ENCODE measurements at places on chromosomes 13 and 19. TPM values are rescaled to one million over a fixed set of nuclear protein-coding genes. Genes with fewer than 3 reads are reported as not detected.

DNA sequence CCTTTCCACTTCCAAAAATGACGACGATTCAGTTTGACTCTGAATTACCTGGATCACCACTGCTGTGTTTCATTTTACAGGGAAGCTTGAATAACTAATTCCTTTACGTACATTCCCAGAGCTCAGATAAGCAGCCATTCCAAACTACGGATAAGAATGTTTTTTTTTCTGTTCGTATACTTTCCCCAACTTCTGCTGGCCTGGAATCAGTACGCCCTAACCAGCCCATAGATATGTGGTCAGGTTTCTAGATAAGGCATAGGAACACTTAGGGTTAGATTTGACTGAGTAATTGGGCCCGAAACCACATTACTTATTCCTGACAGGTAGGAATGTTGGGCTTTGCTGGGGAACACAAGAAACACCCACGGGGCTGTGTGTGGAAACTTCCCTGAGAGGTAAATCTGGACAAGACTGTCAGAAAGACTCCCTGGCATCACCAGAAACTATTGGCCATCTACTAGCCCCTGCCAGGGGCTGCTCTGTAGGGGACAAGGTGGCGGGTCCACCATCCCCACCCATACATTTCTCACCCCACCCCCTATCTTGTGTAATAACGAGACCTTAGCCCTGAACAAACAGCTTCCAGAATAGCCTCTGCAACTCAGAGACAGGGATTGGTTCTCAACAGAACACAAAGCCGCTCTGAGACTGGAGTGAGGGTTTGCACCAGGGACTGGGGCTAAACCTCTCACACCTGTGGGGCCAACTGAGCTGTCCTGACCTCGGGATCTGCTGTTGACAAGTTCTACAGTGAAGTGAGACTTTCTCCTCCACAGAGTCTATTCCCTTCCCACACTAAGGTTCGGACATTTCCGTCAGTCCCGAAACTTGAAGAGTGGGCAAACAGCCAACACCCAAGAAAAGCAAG is 15.6 kb downstream of the RHPN2 start:
- DNase-seq: no peak

DNA sequence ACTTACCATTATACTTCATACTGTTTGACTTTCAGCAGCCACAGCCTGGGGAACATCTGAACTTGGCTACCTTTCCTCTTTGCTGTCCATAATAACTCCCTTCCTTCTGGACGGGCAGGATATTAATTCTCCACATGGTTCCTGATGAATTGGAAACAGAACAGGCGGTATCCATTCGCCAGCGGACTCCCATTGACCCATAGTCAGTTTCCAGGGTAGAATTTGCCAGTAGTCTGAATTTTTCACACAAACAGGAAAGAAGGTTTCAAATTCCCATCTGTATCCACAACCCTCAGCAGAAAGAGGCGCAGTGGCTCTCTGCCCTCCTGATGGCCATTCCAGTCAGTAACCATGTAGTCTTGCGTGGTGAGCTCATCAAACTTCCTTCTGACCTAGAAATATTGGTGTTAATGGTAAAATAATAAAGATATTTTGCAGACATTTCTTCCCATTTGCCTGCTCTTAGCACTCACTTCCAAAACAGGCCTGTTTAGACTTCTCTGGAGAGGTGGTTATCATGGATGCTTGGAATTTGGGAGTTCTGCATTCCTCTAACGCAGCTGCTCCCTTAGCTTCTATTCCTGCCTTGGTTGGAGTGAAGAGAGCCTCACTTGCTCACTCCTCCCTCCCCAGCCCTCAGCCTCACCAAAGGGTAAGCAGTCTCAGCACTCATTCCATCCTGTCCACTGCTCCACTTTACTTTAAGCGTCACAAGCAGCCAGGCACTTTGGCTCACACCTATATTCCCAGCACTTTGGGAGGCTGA is 75.0 kb upstream of the OXGR1 start:
- no peak for DNase-seq

DNA sequence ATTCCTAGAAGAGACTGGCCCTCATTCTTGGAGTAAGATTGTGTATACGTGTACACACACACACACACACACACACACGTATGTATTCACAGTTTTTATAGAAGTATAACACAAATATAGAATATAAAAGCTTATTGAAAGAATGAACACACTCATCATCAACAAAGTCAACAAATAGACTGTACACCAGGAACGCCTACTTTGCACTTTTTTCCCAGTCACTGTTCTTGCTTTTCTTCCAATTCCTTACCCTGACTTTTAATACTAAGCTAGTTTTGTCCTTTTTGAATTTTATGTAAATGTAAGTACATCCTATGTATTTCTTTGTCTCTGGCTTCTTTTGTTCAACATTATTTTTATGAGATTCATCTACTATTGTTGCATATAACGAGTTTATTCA is 264.5 kb downstream of the MAB21L1 start:
- no peak for DNase-seq

- no peak for DNase-seq
Measured at GRCh38 chr13:42977219-42977659, 14.8 kb downstream of the EPSTI1 start.

- no peak for DNase-seq
Measured at GRCh38 chr19:9862938-9863337, 27.8 kb downstream of the PIN1 start.

- DNase-seq: no peak
Measured at GRCh38 chr19:32061315-32061714, 284.1 kb upstream of the ZNF507 start.

DNA sequence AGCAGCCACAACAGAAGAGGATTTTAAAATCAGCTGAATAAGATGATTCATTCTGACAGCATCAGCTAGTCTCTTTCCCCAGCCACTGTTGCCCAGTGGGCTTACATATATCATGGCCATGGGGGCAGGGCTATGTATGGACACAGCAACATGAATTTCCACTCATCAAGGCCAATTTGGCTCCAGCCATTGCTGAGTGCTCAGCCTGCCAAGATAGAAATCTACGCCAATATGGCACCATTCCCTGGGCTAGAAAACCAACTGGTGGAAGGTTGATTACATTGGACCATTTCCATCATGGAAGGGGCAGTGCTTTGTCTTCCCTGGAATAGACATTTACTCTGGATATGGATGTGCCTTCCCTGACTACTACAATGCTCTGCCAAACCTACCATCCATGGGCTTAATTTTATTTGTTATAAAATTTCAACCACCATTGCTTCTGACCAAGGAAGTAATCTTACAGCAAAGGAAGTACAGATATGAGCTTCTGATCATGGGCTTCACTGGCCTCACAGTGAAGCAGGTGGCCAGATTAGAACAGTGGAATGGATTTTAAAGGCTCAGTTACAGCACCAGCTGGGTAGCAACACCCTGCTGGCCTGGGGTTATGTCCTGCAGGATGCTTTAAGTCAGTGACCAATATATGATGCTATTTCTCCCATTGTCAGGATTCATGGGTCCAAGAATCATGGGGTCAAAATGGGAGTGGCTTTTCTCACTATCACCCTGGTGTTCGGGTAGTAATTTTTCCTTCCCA is 9.8 kb upstream of the ALOX5AP start:
- no peak for DNase-seq

GRCh38 chr19:36081385-36081784 is 26.7 kb downstream of the WDR62 start:
- no peak for DNase-seq

GRCh38 chr19:1672038-1672768 is 19.8 kb upstream of the TCF3 start:
- DNase-seq: no peak

DNA sequence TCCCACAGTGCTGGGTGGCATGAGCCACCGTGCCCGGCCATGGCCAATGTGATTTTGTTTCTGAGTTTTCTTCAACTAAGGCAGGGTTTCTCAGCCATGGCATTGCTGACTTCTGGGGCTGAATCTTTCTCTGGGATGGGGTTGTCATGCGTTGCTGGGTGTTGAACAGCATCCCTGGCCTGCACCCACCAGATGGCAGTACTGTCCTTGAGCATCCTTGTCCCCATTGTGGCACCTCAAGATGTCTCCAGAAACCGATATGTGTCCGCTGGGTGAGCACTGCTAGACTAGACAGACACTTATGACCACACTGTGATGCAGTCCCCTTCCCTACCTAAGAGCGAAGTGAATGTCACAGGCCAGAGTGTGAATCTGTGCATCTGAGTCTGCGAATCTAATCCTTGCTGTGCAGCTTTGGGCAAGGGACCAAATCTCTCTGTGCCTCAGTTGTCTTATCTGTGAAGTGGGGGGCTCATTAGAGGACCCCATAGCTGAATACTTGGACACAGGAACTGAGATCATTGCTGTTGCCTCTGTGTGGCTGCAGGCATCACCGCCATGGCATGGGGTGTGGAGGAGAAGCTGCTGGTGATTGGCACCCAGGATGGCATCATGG is 50.3 kb upstream of the SIN3B start:
- DNase-seq: peak; percentile 59

GRCh38 chr13:82739881-82740280 is 1142.4 kb downstream of the SLITRK1 start:
- DNase-seq: no peak

Gene FCGBP
- polyA plus RNA-seq: 0.03 TPM

Gene FFAR1
- not detected for polyA plus RNA-seq

Gene TMEM238
- 0.18 TPM for polyA plus RNA-seq

Gene DGKH
- polyA plus RNA-seq: 4.4 TPM

Gene BRCA2
- polyA plus RNA-seq: 1.3 TPM

Gene TNFSF9
- 0.52 TPM for polyA plus RNA-seq

Gene LINGO3
- not detected for polyA plus RNA-seq

Measured in endothelial cell of umbilical vein (primary cell).